ENCODE measurements at places on chromosomes 4 and X.

- no peak for DNase-seq
These were observed 233.8 kb downstream of the IL15 start for GRCh38 chr4:141870152-141870551.

DNA sequence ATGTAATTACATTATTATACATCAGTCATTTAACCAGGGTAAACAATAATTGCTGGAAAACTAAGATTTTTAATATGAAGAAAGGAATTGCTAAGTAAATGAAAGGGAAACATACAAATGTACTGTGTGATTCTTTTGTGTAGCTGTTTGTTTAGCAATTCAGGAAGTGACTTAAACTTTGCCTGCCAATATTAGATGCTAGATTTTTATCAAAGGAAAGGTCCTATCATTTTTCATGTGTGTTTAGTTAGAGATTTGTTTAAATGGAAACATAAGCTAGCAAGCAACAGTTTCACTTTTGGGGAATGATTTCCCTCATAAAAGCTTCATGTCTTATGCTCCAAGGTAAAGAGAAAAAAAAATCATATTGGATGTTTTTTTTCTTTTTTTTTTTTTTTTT lies 95.1 kb upstream of the LIMCH1 start:
- DNase-seq, result no peak

DNA sequence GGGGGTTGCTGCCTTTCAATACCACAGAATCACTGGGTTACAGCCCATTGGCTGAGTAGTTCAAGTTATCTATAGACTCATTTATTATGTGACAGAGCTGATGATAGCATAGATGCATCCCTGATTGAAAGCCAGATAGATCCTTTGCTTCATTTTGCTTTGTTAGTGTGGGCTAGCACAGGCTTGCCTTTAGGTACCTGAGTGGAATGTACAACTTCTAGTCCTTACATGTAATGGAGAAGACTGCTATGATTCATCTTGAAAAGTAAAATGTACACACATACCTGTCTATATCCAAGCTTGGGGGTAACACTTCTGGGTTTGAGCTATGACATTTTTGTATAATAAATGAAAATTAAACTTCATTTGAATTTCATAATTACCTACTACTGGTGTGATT lies 226.0 kb upstream of the FTHL17 start:
- no peak for DNase-seq

DNA sequence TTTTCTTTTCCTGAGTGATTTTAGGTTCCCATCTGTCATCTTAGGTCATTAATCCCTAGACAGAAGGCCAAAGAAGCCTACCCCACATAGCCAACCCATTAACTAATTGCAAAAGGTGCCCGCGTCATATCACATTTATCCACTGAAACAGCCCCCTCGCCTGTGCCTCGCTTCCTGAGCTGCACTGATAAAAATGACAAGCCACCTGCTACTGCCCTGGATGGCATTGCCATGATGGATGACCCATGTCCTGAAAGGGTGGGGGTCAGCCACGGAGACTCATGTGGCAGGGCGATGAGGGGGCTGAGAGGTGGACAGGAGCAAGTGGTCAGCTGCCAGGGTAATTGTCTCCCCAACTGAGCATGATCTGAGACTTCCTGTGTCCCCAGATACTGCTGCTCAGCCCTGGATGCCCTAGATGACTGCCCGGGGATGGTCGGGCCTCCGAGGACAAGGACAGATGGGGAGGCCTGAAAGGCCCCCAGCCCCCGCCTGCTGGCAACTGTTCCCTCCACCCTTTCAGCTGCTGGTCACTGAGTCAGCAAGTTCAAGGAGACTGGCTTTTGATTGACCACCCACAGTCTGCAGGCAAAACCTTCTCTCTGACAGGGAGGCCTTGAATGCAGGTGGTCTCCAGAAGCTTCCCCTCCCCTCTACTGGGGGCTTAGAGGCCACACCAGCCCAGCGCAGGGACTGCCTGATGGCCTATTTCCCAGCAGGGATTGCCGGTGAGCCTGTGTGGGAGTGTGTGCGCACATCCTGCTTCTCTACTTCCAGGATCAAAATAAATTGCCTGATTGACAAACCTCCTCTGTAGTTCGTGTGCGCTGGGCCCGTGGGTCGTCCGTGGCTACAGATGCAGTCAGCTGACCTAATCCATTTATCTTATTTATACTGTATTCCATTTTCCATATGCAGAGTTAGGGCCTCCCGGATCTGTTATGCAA lies 496.3 kb downstream of the BCOR start:
- DNase-seq, result no peak

DNA sequence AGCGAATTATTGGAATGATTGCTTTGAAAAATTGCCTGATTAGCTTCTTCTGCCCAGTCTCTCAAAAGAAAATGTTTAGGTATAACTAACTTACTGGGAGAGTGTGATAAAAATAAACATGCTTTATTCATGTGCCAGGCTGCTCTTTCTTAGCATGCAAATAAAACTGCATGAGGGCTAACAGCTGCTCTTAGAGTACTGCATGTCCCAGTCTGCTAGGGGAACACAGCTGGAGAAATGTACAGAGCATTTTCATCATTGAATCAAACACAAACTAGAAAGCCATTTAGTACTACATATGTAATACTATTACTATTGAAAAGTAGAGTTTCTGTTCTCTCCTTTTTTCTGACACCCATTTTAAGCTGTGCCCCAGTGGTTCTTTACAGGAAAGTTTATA lies 726.0 kb downstream of the GRID2 start:
- DNase-seq, result no peak

Measured in SK-N-MC (cell line).